Thyroid gland (tissue), 4 donors: ENCODE measurements at places on chromosomes 5 and 9.
A peak's percentile ranks its signal among the peaks of the same experiment; 100 is the strongest.

DNA sequence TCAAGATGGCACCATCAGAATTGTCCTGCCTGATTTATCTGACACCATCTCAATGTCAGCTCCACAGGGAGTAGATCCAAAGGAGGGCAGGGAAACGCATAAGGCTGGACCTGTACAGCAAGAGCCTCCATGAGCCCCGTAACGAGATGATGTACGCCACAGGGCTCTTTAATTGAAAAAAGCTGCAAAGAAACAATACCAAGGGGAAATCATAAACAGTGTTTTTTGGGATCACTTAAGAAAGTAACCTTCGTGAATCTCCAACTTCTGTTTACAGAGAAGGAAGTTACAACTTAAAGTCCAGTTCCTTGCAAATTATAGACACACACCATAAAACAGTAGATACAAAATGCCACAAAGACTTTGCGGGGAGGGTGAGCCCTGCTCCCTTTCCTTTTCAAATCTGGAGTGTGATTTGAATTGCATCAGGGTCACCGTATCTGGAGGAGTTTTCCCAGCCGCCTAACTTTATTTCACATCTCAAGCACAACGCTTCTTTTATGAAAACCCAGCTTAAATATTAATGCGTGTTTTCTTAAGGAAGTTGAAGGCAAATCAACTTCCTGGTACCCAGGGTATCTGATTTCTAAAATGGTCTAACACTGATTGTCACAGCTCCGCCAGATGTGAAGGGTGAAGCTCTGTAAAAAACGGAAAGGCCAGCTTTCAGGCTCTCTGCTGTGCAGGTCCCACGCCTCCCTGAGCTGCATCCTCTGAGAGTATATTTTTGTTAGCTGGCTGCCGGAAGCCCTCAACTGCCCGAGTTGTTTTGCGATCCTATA lies 88.9 kb downstream of the EBF1 start:
- peaks cover 5% of the 10 kb centered on the region for H3K4me1 ChIP-seq
- H3K27me3 ChIP-seq = no peaks in the 10 kb centered on the region
- no peak overlapping the region for H3K4me3 ChIP-seq
- H3K36me3 ChIP-seq = no peaks in the 10 kb centered on the region
- H3K27ac ChIP-seq = peak overlapping the region; percentile 64
- no peak for DNase-seq

- H3K4me1 ChIP-seq = peaks cover 6% of the 10 kb centered on the region
- no peaks in the 10 kb centered on the region for H3K36me3 ChIP-seq
- no peak overlapping the region for H3K27ac ChIP-seq
- H3K4me3 ChIP-seq = no peak overlapping the region
These were observed 35.3 kb upstream of the PHYKPL start for GRCh38 chr5:178267876-178268275.

DNA sequence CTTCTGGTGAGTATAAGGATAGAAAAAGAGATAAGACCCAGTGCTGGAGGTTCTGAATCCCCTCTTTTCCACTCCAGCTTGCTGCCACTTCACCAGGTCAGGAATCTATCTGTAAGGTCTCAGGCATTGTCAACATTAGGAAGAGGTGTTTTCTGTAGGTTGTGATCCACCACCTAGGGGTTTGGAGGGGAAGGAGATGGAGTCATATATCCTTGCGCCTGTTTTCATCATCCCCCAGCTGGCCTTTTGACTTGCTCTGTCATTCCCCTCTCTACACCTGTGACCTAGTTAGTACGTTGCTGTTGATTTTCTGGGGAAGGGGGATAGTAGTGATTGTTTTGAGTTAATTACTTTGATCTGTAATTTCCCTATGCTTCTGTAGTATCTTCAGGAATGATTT lies 20.5 kb downstream of the SPINK5 start:
- H3K4me3 ChIP-seq = no peak overlapping the region
- no peaks in the 10 kb centered on the region for H3K4me1 ChIP-seq

DNA sequence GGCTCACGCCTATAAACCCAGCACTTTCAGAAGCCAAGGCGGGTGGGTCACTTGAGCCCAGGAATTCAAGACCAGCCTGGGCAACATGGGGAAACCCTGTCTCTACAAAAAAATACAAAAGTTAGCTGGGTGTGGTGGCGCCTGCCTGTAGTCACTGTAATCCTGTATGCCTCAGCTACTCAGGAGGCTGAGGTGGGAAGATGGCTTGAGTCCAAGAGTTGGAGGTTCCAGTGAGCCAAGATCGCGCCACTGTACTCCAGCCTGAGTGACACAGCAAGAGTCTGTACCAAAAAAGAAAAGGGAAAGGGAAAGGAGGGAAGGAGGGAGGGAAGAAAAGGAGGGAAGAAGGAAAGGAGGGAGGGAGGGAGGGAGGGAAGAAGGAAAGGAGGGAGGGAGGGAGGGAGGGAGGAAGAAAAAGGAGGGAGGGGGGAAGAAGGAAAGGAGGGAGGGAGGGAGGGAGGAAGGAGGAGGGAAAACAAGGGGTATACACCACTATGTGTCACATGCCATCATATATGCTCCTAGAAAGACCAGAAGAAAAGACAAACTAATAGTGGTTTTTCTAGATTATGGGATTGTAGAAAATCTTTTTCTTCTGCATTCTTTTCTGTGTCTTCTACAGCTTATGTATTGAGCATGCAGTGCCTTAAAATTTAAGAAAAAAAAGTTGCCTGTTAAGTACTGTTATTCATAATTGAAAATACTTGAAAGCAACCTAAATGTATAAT lies 240.1 kb downstream of the DENND1A start:
- H3K4me1 ChIP-seq = peaks cover 35% of the 10 kb centered on the region
- H3K27ac ChIP-seq = no peak overlapping the region
- no peaks in the 10 kb centered on the region for H3K36me3 ChIP-seq
- no peak overlapping the region for H3K4me3 ChIP-seq
- peak; percentile 76 for DNase-seq

DNA sequence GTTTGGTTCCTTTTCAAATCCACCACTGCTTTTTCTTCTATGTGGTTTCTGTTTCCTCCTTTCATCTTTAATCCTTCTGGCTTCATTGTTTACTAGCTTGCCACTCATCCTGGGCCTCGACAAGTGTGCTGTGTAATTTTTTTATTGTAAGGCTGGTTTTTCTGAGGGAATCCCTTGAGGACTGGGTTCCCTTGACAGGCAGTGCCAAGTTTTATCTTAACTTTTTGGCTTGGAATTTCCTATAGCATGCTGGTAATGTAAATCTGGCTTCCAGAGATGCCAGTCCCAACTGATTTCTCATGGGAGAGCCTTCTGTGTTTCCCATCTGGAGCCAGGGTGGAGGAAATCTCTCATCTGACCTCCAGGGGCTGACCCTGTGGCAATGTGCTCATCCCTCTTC lies 184.7 kb downstream of the ROR2 start:
- H3K36me3 ChIP-seq = no peaks in the 10 kb centered on the region
- no peak overlapping the region for H3K4me3 ChIP-seq
- no peaks in the 10 kb centered on the region for H3K27me3 ChIP-seq
- peaks cover 1% of the 10 kb centered on the region for H3K4me1 ChIP-seq
- DNase-seq = no peak

GRCh38 chr9:116116393-116116792 lies 37.2 kb upstream of the PAPPA start:
- no peak for DNase-seq
- no peaks in the 10 kb centered on the region for H3K4me1 ChIP-seq
- no peak overlapping the region for H3K4me3 ChIP-seq
- H3K36me3 ChIP-seq = no peaks in the 10 kb centered on the region
- H3K27ac ChIP-seq = no peak overlapping the region
